ENCODE measurements at places on chromosomes 16 and 17.

DNA sequence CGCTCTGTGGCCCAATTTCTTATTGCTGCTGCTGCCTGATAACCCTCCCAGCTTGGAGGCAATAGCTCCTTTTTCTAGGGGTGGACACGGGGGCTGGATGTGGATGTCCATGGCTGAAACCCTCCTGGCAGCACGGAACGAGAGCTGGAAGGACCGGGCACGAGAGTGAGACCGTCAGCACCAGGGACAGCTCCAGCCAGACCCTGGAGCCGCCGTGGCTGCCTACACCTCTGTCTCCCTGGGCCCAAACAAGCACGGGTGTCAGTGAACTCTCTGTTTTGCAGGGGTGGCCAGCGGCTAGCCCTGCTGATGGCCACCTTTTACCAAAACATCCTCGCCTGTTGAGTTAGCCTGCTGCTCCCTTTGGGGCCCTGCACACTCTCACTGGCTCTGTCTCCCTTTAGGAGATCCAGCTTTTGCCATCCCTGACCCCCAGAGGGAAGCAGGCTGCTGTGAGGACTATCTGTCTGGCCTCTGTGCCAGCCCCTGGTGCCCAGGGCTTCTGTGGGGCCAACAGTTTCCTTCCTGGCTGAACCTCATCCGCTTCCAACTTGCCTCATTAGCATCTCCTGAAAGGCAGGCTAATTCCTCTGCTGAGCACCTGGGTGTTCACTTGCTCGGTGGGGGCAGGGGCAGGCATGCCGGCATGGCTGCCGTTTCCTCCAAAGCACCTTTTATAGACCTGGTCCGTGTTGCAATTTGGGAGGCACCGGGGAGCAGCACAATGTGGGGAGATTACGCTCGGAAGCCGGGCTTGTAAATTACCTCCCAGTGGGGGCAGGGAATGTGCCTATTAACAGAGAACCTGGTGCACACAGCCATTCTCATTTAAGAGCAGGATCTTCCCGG lies 118.1 kb downstream of the ENGASE start:
- peak; percentile 25 for DNase-seq

GRCh38 chr17:15303851-15304250 lies 37.5 kb downstream of the TEKT3 start:
- no peak for DNase-seq

DNA sequence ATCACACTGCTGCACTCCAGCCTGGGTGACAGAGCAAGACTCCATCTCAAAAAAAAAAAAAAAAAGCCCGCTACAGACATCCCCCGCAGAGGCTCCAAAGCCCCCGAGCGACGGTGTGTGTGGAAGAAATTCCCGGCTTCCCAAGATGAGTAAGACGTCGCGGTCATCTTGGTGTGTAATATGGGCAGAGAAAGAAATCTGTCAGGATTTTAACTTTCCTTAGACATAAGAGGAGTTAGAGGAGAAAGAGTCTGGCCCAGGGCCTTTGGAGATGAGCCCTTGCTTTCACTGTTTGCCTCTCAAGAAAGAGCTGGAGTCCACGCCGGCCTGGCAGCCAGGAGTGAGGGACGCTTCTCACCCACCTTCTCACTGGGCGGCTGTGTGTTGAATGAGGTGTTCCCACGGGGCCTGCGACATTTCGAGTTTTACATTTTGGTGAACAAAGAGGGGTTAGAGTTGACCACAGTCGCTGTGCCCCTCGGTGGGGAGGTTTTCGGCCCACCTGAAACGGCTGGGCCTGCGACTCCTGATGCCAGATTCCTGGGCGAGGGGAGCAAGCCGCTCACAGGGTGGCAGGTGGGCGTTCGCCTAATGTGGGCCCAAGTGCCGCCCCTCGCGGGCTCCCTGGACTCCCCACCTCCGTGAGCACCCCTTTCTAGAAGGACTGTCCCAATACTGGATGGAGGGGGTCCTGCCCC lies 17.9 kb downstream of the C1QTNF1 start:
- no peak for DNase-seq

GRCh38 chr17:33371377-33371776 lies 78.3 kb upstream of the ASIC2 start:
- DNase-seq = no peak

DNA sequence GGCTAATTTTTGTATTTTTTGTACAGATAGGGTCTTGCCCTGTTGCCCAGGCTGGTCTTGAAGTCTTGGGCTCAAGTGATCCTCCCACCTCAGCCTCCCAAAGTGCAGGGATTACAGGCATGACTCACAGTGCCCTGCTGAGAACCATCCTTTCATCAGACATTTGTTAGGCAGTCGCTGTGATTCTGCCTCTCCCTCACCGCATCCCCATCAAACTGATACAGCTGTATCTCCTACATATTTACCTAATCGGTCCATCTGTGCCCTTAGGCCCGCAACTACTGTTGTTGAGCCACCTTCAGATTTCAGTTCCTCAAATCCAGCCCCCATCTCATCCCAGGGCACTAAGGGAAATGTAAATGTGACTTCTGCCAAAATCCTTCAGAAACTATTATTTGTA lies 2.0 kb upstream of the SLC43A2 start:
- no peak for DNase-seq

- DNase-seq = no peak
These were observed 8.8 kb downstream of the TAX1BP3 start for GRCh38 chr17:3659541-3660111.

- no peak for DNase-seq
These were observed 1.5 kb upstream of the PRKCA start for GRCh38 chr17:66300956-66301355.

DNA sequence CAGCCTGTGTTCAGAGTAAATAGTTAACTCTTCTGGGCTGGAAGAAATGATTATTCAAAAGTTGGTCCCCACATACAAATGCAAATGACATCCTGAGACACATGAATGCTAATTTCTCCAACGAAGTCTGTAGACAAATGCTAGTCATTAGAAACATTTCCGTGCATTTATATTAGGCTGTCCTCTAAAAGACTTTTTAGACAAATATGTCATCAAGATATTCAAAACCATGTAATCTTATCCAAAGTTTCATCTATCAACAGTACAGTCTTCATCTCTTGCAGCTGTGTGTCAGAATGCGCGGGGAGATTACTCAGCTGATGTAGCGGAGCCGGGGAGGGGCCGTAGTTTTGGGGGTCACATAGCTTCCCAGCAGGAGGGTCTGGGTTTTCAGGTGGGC lies 33.8 kb upstream of the MAF start:
- DNase-seq = no peak

DNA sequence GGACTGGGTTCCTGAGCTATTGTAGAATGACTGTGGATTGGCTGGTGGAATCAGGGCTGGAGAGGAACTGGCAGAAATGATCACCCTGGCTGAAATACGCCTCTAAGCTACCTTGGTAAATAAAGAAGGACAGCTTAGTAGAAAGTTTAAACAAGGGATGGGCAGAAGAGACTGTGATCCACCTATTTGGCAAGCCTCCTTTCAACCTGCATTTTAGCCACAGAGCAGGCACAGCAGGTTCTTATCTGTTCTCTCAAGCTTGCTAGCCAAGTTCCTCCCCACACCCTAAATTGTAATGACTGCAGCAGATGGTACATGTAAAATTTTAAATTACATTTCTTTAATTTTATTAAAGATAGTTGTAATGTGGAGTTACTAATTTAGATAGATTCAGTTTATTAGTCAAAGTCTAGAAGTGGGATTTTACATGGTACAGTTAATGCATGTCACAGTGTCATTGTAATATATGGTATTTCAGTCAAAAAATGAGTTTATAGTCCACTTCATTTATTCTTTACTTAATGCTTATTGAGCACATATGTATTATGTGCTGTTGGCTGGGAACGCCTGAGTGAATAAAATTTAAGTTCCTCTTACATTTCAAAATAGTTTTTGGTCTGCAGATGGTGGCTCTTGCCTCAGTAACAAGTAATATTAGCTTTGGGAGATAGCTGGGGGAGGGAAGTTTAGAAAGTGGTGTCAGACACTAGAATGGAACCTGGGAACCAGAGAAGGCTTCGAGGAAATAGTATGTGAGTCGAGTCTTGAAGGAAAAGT lies 11.2 kb downstream of the EPN2 start:
- DNase-seq = no peak

GRCh38 chr16:85485379-85485778 lies 127.7 kb upstream of the GSE1 start:
- DNase-seq = no peak

- DNase-seq = peak; percentile 47
These were observed at the start of gene ZBTB4 for GRCh38 chr17:7479213-7480088. ZBTB4 (minus strand) TSS chr17:7479631; CDS start chr17:7466801, 12,830 bp downstream.

- DNase-seq = no peak
These were observed 149.6 kb downstream of the PITPNC1 start for GRCh38 chr17:67526700-67527099.

GRCh38 chr17:17347956-17348871 lies 45.0 kb downstream of the NT5M start:
- DNase-seq = no peak

- no peak for DNase-seq
These were observed 47.0 kb downstream of the SYNRG start for GRCh38 chr17:37562016-37562745.

- DNase-seq = no peak
These were observed 141.3 kb upstream of the HSBP1 start for GRCh38 chr16:83666449-83666848.

DNA sequence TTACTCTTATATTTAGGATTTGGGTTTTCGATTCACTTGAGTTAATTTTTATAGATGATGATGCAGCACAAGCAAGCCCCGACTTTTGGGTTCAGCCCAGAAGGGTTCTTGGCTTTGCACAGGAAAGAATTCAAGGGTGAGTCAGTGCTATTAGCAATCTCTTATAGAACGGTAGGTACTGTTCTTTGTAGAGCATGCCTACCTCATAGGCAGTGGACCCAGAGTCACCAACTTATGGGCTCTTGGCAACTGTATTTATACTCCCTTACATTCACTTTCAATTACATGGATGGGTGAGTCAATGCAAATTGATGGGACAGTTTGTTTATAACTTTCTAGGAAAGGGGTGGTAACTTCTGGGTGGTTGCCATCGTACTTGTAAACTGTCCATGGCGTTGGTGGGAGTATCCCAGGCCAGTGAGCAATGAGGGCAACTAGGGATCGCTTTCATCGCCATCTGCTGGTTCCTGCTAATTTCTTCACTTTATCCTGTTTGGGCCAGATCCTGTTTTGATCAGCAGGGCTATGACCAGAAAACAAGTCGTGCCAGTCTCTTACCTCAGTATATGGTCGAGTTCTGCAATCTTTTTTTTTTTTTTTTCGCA lies 362.6 kb downstream of the CNTNAP4 start:
- DNase-seq = no peak

GRCh38 chr16:70574595-70575271 lies 51.1 kb downstream of the SF3B3 start:
- no peak for DNase-seq

GRCh38 chr17:6456914-6457687 lies 12.8 kb downstream of the PIMREG start:
- DNase-seq = no peak

DNA sequence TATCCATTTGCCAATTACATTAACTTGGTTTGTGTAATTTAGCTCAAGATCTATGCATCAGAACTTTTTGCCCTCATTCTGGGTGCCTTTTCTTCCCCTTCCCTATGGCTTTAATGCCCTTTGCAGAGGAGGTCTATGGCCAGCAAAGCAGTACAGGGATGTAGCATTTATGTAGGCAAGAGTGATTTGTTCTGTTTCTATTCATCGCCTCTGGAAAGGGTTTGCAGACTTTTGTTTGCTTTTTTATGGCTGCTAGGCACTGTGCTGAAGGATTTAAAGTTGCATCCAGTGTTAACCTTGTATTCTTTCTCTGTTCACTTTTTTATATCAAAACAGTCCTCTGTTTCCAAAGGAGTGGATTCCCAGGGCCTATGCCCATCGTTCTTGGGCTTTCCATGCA lies 78.0 kb downstream of the ANKFN1 start:
- no peak for DNase-seq

DNA sequence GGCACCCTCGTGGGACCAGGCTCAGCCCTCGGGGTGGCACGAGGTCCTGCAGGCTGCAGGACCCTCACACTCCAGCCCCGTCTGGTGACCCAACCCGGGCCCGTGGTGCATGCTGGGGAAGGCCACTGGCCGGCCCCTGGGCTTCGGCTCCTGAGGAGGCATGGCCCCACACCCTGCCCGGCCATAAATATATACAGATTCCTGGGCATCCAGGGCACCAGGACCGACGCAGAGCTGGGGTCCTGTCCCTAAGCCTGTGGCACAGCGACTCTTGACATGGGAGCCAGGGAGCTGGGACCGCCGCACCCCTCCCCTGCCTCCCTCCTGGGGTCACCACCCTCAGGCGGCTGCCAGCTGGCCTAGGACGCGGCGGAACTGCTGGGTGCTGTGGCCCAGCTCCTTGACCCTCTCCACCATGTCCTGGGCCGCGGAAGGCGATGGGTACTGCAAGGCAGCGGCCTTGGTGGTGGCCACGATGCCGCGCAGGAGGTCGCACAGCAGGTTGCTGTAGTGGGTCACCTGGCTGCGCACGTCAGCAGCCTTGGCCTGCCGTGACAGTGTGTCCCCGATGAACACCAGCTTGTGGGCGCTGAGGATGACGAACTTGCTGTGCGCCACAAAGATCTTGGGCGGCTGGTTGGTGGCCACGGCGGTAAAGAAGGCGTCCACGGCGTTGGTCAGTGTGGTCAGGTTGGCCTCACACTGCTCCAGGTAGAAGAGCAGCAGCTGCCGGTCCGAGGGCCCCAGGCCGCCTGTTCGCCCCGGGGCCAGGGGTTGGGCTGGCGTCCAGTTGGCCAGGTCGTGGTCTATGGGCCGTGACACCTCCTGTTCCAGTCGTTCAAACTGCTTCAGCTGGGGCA lies 10.6 kb downstream of the CTRB1 start:
- no peak for DNase-seq

GRCh38 chr17:42720996-42721583 lies 23.8 kb downstream of the EZH1 start:
- peak; percentile 17 for DNase-seq

DNA sequence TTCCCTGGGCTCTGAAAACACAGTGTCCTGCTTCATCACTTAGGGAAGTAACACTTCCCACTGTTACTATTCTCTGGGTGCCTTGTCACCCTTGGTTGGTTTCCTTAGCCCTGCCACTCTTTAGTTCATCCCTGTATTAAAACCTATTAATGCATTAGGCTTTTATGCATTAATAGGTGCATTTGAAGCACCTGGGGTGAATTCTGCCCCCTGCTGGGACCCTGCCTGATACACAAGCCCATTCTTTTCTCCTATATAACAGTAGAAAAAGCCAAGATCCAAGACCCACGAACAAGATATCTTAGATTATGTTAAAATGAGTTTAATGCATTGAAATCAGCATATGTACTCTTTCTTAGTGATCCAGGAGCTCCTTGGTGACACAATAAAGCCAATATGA lies 235.7 kb downstream of the PMP22 start:
- no peak for DNase-seq

DNA sequence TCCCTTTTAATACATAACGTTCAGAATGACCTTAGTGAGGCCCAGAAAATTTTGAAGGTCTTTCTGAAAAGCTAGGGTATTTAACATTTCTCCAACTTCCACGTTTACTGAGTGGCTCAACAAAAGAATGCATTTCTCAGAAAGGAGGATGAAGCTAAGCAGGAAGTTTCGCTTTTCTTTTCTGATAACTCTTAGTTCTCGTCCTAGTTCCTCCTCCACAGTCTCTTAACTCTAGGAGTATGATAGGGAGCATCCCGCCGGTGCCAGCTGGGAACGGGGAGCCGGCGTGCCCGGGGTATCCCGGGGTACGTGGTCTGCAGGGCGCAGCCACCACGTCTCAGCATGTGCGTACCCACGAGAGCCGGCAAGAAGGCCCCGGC lies 363 bp downstream of the KARS1 start:
- no peak for DNase-seq
